ENCODE measurements at places on chromosomes 7 and 10.
A peak's percentile ranks its signal among the peaks of the same experiment; 100 is the strongest.

- no peak for DNase-seq
These were observed 210.3 kb downstream of the DNAJB6 start for GRCh38 chr7:157547102-157547501.

DNA sequence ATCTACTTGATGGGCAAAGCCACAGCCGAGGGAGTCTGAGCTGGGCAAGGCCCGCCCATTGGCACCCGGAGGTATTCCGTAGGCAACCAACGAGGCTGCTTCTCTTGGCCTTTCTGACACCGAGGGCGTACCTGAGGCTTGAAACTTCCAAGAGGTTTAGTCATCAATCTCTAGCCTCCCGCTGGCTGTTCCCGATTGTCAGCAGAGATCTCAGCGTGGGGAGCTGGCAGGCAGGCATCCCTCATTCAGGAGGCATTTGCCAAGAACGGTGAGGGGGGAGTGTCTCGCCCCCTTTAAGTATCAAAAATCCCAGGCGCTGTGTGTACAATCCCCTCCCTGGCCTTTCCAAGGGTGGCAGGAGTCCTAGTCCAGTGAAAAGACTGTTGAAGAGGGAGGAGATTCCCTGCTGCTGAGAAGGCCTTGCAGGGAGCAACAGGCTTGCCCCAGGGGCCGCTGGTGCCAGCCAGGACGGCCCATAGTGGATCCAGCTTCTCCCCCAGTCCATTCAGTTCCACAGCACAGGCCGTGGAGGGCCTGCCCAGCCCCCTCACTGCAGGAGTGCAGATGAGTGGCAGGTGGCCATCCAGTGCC is 39.7 kb downstream of the OAT start:
- DNase-seq = no peak

DNA sequence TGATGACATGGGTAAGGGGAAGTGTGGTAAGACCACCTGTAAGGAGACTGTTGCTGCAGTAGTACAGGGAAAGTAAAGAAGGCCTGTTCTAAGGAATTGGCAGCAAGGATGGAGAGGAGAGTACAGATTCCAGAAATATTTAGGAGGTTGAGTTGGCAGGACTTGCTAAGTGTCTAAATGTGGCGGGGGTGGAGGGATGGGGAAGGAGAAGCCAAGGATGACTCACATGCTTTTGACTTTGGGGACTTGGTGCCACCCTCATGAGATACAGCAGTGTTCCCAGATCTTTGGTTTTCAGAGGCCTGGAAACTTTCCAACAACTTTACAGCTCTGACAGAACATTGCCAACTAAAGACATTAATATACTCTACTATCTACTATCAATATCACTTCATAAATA is 45.4 kb downstream of the CDK6 start:
- DNase-seq = no peak

DNA sequence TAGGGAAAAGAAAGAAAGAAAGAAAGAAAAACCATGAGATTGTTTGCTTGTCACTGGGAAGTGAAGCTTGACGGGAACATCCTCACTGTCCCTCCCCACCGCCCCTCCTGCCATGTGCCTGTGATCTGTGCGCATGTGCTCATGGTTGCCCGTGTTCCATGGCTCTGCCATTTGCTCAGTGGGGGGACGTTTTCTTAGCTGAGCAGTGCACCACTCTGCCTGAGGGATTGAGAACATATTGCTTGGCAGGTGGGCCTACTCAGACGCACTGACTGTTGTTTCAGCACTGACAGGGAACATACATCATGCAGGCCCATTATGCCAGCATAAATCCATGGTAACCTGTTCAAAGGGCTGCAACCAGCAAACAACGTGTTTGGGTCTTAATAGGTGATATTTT is 747.9 kb upstream of the GALNT17 start:
- DNase-seq = no peak

- DNase-seq = no peak
These were observed 110.2 kb downstream of the MYO3A start for GRCh38 chr10:26044141-26044749.

DNA sequence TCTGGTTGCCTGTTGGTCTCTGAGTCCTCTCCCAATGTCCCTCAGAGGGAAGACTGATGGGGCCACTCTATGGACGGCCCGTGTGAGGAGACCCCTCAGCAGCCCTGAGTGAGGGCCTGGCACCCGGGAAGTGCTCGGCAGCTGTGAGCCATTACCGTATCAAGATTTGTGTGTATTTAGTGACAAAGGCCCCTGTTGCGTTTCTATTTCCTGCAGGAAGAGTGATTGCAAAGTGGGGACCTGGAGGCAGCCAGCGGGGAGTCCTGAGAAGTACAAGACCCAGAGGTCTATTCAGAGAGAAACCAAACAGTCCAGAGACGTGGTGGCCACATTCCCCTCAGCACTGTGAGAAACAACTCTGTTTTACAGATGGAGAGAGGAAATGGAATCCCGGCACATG is 51.1 kb upstream of the CHST15 start:
- DNase-seq = no peak

DNA sequence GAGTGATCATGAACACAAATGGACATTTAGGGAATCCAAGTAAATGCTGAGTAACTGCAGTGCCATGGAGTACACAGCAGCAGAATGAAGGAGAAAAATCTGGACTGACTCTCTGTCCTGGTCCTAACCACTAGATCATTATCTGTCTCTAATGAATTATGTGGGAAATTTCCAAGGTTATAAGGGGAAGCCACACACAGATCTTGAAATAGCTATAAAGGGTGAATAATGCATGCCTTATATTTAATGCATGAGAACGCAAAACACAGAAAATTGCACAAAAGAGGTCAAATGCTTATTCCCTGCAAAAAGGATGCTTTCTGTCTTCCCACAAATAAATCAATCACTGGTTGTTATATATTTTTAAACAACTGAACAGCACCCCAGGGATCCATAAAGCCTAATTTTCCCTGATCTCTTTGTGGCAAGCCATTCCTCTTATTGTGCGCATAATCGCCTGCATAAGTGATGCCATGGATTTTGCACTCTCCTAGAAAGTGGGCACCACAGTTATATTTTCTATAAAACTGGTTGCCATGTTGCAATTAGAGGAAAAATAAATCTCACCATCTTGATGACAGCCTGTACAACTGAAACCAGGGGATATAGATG is 201.8 kb downstream of the XPNPEP1 start:
- DNase-seq = no peak

DNA sequence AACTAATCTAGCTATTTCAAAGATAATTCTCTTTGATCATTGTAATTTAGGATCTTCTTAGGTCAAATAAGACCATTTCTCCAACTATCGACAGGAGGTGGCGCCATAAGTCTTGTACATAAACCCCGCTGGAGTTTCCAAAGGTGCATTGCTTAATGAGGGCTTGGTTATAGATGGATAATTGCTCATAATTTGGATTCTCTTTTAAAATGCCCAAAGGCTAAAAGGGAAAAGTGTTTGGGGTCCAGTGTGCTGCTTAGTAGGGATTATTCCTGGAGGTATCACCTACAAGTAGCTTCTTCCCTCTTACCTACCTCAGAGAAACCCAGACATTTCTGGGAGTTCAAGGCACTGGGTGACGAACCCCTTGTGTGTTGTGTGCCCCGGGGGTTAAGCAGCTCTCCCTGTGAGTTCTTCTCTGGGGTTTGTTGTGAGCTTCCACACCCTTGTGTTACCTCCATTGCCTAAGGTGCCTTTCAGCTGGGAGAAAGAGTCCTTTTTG is 75.2 kb downstream of the PAXIP1 start:
- DNase-seq = peak; percentile 51

DNA sequence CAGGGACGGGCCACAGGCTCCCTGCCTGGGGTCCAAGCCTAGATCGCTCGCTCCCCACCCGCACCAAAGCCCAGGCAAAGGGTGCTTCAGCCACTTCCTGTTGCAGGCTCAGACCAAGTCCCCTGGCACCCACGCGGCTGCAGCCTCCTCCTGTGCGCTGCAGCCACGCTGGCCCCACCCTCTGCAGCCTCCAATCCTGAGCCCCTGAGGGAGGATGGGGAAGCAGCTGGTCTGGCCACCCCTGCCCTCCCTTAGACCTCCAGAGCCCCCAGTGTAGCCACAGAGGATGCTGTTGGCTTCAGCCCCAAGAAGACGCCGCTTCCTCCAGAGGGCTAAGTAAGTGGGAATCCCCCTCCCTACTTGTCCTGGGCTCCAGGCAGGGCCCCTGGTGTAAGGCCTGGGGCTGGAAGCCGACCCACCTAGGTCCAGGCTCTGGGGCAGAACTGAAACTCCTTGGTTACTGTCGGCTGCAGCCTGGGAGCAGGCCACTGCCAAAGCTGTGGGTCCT is 9.4 kb downstream of the LIMK1 start:
- no peak for DNase-seq

GRCh38 chr10:132520177-132520811 is 17.3 kb upstream of the INPP5A start:
- no peak for DNase-seq

GRCh38 chr7:151917791-151918509 is 38.3 kb upstream of the GALNTL5 start:
- DNase-seq = no peak

DNA sequence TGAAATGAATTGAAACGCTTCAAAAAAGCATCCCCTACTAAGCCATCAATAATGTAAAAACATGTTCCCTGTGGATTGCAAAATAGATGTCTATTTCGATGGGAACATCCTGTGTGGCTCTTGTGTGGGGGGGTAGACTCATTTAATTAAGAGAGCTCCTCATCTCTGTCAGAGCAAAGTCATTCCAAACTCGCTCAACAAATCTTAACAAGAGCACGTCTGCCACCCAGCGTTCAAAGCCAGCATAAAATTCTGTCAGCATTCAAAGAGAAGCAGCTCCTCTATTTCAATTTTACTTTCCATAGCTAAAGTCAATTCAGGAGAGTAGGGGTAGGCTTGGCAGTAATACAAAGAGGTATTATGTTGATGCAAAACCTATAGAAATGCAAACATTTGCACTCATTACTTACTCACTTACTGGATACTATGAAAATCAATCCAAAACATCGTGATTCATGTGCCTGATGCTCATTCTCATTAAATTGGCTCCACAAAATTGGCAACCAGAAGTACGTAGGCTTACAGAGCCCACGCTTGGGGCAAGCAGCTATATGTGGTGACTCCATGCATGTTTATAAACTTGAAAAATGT is 114.9 kb downstream of the IPMK start:
- no peak for DNase-seq

DNA sequence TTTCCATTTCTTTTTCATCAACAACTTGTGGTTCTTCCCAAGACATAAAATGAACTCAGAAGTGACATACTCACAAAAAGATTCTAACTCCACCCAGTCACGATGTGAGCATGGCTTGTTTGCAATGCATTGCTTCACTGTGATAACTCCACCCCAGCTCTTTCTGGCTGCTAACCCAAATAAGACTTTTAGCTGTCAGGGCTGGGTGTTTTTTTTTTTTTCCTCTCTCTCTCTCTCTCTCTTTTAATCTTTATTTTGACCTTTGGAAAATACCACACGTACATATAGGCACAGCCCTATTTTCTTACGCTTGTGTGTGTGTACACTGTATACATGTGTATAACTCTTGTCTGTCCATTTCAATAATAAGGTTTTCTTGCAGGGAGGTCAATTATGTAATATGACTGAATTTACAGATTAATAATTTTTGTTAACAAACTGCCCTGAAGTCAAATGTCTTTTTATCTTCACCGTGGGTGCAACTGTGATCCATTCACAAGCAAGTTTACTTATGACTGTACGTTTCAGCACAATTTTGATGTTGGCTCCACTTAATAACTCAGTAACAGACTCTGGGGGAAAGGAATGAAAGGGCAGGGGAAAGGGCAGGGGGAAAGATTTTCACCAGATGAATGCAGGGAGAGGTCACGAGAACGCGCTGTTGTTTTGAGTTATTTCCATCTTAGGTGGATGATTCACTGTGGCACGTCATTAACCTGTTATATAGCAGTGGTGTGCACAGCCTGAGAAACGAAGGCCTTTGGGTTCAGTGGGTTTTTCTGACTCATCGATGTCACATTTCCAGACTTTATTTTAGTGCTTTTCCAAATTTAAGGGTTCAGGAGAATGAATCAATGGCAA is 49.1 kb downstream of the APBB1IP start:
- no peak for DNase-seq

DNA sequence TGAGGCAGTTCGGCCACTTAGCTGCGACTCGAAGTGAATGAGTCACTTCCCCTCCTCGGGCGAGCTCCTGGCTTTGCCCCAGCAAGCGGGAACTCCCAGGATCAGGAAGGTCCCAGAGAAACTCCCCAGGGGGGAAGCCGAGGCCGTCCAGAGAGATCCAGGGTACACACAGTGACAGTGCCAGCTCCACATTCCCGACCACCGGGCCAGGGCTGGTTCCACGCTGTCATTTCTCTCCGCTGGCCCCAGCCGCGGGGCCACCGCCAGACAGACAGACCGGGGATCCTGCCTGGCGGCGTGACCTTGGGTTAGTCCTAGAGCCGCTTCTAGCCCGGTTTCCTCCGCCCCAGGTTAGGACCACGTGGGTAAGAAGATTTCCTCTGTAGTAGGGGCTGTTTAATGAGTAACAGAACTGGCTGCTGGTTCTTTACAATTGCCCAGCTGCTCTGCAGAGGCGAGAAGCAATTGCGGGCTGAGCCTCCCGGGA is 463 bp upstream of the UPP1 start:
- no peak for DNase-seq

GRCh38 chr10:66778351-66778750 is 147.5 kb upstream of the LRRTM3 start:
- no peak for DNase-seq

- DNase-seq = no peak
These were observed 89.0 kb downstream of the AASS start for GRCh38 chr7:122055073-122055472.

DNA sequence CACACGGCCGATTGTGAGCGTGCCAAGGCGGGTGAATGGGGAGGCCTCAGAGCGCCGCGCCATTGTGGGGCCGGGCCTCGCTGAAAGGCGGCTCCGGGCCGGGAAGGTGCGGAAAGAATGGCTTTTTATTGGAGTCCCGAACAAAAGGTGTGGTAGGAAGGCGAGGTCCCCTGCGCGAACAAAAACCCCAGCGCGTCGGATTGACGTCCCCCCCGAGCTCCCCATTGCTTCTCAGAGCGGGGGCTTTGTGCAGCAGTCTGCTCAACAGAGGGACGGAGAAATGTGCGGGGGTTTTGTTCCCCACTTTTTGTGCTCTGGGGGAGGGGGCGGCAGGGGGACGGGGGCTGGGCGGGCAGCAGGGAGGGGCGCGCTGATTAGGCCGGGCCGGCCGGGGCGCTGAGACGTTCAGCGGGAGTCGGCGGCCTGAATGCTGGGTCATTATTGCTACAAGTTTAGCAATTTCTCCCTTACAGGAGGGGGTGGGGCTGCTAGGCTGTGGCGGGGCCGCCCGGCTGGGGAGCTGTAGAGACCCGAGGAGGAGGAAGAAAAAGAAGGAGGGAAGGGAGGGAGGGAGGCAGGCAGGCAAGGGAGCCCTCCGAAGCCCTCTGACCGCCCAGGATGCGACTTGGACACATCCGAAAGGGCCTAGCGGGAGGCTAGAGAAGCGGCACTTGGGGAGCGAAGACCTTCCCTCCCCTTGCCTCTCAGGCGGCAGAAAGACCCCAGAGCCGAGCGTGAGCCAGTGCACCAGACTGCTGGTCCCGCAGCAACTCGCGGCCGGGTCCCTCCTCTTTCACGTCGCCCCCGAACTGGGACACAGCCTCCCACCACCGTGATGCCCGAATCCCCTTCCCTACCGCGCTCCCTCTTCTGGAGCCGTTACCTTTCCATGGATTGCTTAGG is 4.6 kb downstream of the NKX2-3 start:
- no peak for DNase-seq
